ENCODE measurements at places on chromosomes 7 and 10.

GRCh38 chr10:114028425-114028824 lies 15.2 kb upstream of the ADRB1 start:
- no peak for DNase-seq

- peak; percentile 86 for DNase-seq
These were observed 53.6 kb downstream of the PYROXD2 start for GRCh38 chr10:98361131-98362025.

DNA sequence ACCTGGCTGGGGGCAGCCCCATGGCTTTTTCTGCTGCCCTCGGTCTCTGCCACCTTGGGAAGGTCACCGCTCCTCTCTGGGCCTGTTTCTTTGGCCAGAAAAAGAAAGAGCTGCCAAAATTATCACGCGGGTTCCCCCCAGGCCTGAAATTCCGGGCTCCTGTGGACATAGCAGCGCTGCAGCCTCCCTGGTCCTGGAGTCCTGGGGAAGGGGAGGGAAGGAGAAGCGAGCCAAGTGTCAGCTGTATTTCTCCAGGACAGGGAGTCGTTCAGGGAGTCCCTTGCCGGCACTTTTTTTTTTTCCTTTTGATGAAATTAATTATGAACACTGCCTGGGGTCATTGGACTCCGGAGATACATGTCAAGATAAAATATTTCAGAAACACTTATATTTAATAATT lies 152.3 kb upstream of the GPR26 start:
- no peak for DNase-seq

- DNase-seq, result no peak
These were observed 52.6 kb downstream of the LRRC72 start for GRCh38 chr7:16579216-16579615.

DNA sequence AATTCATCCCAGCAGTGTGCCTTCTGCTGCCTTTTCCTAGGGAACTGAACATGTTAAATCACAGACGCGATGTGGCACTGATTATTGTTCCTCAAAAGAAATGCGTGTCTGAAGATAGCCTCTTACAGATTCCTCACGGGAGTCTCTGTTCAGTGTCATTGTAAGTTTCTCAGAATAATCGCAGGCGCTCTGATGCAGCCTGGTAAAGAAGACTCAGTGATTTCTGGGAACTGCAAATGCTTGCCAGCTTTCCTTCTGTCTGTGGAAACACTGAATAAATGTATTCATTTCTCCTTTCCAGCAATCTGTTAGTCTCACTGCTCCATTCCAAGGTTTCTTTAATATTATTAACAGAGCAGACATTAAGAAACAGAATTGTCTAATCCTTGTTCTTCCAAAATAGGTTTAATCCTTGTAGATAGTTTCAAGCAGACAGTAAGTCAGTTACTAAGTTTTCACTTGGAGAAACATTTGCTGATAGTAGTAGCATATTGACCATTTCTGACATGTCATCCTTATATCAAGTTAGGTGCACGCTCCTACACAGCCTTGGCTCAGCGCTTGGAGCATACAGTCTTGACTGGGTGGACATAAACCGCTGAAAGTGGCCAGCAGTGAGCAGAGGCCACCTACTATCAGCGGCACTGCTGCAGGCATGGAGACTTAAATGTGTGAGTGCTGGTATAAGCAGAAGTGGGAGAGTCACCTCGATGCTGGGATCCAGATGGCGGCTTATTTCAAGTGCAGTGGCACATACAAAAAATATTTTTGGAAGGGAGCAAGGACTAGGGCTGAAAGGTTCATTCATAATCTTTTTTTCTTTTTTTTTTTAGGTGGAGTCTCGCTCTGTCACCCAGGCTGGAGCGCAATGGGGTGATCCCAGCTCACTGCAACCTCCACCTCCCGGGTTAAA lies 27.7 kb downstream of the MMRN2 start:
- DNase-seq, result no peak

- DNase-seq, result no peak
These were observed 985 bp upstream of the CYTH3 start for GRCh38 chr7:6273380-6273837.

DNA sequence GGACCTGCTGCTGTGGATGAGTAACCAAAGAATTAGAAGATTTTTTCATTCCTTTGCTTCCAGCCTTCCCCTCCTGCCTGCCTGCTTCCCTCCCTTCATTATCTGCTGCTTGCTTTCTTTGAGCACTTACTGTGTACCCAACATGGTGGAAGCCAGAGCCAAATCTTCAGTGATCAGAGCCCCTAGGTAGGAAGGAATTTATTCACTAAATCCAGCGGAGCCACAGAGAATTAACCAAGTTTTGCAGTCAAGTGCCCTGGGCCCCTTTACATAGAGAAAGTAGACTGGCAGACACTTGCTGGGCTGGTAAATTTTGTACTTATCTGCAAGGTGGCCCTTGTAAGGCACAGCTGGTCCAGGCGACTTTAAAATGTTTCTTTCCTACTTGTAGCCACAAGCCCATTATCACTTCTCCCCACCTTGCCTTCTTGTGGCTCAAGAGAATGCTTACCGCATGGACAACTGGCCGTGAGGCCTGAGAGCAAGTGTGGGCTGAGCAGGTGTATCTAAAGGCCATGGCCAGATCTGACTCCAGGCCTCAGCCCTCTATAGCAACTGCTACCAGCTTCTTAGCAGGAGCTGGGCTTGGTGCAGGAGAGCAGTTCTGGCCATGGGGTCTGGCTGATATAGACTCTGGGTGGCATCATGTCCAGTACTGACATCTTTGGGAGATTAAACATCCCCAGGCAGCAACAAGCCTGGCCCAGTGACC lies 11.1 kb downstream of the UNC5B start:
- DNase-seq, result no peak

GRCh38 chr10:77279207-77279606 lies 358.4 kb downstream of the KCNMA1 start:
- DNase-seq, result no peak

- DNase-seq, result no peak
These were observed 60.0 kb upstream of the CYTH3 start for GRCh38 chr7:6332386-6332785.

- no peak for DNase-seq
These were observed 236.3 kb upstream of the LRRN3 start for GRCh38 chr7:110854651-110855050.

GRCh38 chr10:10684972-10685371 lies 332.7 kb upstream of the CELF2 start:
- DNase-seq, result no peak

DNA sequence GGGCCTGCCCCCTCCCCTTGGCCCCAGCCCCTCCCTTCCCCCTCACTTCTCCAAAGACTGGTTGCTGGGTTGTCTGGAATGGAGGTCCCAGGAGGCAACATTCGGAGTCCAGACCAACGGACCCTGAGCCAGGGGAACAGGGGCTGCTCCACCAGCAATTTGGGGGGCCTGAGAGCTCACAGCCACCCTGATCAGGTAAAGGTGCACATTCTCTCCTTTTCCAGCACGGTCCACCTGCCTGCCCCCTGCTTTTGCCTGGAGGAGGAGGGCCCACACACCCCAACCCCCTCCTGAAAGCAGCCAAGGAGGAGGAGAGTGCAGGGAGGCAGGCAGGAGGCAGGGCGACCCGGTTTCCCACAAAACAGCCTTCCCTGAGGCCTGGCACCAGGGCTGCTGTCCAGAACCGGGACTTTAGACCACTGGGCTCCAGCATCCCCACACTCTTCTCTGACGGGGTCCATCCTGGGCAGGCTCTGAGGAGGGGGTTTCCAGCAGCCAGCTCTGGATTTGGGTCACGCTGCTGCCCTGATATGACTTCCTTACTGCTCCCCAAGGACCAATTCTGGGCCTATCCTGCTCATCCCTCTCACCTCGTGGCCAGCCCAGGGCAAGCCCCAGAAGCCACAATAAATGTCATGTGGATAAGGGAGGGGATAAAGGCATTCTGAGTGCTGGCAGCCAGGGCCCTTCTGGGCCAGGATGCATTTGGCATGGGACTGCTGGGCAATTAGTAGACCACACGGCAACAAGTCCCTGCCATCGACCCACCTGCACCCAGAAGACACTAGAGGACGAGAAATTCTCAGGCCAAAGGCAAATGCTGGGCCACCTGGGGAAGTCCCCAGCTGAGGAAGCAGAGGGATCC lies 1.1 kb upstream of the CAMK2B start:
- no peak for DNase-seq

GRCh38 chr7:23276376-23276775 lies 22.8 kb upstream of the MALSU1 start:
- DNase-seq, result no peak

GRCh38 chr10:1043532-1043995 lies 5.4 kb downstream of the IDI1 start:
- no peak for DNase-seq

- no peak for DNase-seq
These were observed 27.4 kb upstream of the LOXL4 start for GRCh38 chr10:98295401-98295811.

- no peak for DNase-seq
These were observed 167.9 kb downstream of the TCERG1L start for GRCh38 chr10:131143425-131144165.

DNA sequence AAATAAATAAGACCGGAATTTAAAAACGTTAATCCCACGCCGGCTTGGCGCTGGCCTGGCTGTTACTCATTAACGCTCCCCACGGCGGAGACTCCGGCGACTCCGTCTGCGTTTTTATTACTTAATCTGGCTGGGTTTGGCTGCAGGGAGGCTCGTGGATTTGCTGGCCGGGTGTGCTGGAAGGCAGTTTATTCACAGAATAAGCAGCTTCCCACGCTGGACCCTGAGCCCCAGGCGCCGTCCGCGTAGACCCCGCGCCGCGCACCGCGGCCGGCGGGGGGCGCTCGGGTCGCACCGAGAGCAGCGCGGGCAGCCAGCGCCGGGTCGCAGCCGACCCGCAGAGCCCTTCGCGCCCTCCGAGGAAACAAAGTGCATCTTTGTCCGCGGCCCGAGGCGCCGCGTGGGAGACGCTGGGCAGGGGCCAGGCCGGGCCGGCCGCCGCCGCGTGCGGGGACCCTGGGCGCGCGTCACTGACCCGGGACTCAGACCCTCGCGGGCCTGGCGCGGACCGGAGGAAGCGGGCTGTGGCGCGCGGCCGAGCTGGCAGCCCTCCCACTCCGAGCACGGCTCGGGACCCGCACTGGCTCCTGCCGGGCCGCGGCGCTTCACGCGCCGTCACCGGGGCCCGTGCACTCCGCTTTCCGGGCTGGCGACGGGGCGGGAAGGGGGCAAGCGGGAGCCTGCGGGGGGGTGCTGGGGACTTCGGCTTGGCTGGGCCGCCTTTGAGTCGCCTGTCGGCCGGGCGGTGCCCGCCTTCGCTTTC lies 587 bp upstream of the GRK5 start:
- DNase-seq, result peak; percentile 90

- no peak for DNase-seq
These were observed 314.3 kb upstream of the ZMIZ1 start for GRCh38 chr10:78754269-78755062.

DNA sequence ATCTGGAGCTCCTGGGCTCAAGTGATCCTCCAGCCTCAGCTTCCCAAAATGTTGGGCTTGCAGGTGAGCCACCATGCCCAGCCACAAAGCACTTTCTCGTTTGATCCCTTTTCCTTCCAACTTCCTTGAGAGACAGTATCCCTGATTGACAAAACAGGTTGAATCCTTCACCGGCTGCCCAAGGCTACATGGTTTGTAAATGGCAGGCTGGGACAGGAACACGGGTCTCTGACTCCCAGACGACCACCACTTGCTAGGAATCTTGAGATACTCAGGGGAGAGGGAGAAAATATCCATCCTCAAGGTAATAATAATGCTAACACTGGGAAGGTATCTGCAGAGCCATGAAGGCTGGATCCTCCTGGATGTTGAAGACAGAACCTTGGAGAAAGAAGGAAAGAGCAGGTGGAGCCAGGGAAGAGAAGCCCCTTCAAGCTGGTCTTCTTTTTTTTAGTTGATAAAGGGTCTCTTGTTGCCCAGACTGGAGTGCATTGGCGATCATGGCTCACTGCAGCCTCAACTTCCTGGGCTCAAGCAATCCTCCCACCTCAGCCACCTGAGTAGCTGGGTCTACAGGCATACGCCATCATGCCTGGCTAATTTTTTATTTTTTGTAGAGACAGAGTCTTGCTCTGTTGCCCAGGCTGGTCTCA lies 19.8 kb downstream of the MMRN2 start:
- DNase-seq, result no peak

GRCh38 chr10:3364768-3365480 lies 192.3 kb upstream of the PITRM1 start:
- DNase-seq, result no peak

- no peak for DNase-seq
These were observed 131.3 kb downstream of the WDR11 start for GRCh38 chr10:120982507-120982906.

DNA sequence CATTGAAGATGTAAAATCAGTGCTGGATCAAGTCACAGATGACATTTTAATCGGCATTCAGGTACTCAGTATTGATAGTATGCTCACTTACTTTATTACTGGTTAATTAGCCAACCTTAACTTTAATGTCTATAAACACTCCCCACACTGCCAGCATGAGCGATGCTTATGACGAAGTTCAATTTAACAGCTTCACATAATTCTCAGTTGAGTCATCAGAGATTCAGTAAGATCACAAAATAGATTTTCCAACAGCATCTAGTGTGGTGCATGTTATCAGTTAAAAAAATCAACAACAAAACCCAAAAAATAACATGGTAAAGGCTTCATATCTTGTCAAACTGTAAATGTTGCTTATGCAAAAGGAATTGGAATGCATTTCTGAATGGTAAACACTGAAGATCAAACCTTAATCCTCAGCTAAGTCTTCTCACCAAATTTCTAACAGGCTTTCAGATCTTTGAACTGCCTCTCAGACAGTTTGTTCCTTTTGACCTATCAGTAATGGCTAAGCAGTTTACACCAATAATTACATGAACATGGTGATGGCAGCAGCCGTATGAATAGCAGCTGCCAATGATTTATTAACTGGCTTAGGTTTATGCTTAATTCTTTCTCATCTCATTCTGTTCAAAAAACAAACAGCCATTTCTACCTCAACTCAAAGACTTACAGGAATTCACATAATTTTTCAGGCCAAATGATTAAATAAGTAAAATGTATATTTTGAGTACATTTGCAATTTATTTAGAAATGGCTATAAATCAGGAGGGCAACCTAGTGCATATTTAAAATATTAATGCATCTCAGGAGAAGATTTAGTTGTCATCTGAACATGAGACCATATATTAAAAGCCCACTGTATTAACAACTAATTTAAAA lies 98.5 kb downstream of the CABCOCO1 start:
- DNase-seq, result no peak

Data from left ventricle myocardium superior (tissue), 1 donor.